ENCODE measurements at places on chromosomes 12 and 14.

DNA sequence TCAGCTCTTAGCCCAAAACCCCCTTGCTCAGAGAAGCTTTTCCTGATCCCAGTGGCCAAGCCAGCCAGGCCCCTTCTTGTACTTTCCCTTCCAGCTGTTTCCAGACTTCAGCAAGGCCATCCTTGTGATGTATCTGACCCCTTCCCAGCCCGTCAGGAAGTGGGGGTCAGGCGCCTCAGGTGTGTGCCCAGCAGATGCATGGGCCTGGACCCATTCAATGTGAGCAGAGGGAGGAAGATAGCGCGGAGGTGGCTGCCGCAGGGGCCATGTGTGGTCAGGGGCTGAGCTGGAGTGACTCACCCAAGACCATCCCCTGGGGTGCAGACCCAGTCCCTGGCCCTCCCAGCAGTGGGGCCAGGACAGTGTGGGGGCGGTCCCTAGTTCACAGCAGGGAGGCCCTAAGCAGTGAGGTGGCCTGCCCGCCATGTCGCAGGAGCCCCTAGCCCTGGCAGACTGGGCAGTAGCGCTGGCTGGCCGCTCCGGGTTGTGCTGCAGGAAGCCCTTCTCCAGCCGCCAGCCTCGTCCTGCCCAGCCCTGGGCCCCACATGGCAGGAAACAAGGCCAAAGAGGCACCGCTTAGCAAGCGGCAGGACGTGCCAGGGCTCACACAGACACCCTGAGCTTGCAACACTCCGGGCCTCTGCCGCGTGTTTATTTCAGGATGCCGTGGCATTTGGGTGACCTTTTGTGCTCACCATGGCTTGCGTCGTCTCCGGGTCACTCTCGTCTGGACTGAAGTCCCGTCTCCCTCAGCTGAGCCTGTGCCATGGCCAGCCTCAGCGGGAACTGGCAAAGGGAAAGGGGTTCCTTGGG lies 12.0 kb downstream of the ADSS1 start:
- DNase-seq: no peak

- no peak for DNase-seq
These were observed 280.6 kb upstream of the PWP1 start for GRCh38 chr12:107404981-107405380.

GRCh38 chr14:99984036-99984435 lies 81.2 kb upstream of the EVL start:
- DNase-seq: no peak

- DNase-seq: no peak
These were observed 339.6 kb upstream of the FOXG1 start for GRCh38 chr14:28426960-28427359.

DNA sequence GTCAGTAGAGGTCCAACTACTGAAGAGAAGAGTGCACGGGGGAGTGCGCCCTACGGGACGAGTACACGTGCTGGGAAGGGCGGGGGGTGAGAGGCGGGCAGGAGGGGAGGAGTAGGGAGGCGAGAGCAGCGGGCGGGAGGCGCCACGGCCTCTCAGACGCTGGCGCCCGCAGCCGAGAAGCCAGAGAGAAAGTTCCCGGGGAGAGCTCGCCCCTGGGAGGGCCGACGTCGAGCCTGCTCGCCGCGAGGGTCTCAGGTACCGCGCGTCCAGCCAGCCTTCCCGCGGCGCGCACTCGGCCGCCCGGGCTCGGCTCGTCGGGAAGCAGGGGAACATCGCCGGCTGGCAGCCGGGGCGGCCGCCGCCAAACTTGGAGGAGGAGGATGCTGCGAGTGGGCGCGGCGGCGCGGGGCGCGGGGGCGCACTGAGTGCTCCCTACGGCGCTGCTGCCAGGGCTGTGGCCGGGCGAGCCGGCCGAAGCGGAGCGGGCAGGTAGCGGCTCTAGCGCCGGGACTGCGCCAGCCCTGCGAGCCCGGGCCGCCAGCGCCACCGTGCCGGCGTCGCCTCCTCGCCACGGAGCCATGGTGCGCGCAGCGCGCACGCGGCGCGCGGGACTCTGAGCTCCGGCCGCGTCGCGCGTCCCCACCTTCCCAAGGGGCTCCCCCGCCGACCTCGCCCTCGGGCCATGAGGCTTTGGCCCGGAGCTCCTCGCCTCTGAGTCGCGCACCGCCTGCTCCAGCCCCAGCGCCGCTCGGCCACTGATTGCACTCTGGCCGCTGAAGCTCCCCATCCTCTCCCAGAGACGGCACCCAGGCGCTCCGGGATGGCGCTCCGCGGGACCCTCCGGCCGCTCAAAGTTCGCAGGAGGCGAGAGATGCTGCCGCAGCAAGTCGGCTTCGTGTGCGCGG lies at the start of gene SLC24A4:
Gene SLC24A4, plus strand, starts transcription at position 155 of the 905 bp plus-strand sequence. Its CDS starts 666 bp downstream, at position 821.
- no peak for DNase-seq

DNA sequence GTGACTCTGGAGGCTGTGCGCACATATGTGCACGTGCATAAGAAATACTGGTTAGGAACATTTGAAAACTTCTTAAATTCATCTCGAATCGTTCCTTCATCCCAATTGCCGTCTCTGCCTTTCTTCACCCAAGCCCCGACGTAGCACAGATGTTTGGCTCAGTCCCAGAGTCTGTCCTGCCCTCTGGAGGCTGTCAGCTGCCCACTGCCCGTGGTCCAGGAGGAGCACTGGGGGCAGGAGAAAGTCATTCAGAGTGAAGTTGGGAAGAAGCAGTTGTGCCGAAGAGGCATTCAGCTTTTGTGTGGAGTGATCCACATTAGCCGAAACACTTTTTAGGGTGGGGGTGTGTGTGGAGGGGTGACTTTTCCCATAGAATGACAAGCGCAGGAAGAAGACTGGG lies 124.9 kb downstream of the TSPAN9 start:
- no peak for DNase-seq

DNA sequence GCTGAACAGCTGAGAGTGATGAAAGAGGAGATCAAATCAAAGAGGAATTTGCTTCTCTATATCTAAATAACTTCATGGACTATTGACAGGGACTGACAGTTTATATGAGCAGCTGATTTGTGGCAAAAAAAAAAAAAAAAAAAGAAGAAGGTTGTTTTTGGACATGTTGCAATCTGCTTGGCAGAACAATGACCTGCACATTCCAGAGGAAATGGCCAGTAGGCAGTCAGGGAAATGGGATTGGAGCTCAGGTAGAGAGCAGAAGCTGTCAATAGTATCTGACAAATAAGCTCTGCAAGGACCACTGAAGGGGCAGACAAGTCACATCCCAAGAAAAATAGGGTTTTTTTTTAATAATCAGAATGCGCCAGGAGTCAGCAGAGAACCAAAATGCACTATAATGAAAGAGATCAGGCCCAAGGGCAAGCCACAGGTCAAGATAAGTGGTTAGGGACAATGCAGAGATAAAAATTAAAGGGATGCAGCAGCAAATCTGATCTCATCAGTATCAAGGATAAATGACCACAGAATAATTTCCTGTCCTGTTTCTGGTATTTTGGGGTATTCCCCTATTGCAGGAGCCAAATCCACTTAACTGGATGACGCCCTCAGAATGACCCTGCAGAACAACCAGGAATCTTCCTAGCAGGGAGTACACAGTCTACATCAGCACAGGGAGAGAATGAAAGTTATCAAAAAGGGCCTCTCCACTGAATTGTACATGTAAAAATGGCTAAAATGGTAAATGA lies 22.6 kb upstream of the DUSP16 start:
- no peak for DNase-seq
